Activated CD4-positive, alpha-beta T cell treated with anti-CD3 and anti-CD28 coated beads, Interleukin-2, amount 50 U/mL, for 16 hours (primary cell): ENCODE measurements at places on chromosomes 4 and X.

- DNase-seq = peak; percentile 71
Observed at GRCh38 chr4:38804654-38805295, at the start of gene TLR1. TSS of gene TLR1 (minus strand) at chr4:38804791. CDS start at chr4:38798831, 5,960 bp downstream.

- DNase-seq = peak; percentile 5
Observed at GRCh38 chr4:5051278-5052203, at the start of gene STK32B. TSS of gene STK32B (plus strand) at chr4:5051480.

DNA sequence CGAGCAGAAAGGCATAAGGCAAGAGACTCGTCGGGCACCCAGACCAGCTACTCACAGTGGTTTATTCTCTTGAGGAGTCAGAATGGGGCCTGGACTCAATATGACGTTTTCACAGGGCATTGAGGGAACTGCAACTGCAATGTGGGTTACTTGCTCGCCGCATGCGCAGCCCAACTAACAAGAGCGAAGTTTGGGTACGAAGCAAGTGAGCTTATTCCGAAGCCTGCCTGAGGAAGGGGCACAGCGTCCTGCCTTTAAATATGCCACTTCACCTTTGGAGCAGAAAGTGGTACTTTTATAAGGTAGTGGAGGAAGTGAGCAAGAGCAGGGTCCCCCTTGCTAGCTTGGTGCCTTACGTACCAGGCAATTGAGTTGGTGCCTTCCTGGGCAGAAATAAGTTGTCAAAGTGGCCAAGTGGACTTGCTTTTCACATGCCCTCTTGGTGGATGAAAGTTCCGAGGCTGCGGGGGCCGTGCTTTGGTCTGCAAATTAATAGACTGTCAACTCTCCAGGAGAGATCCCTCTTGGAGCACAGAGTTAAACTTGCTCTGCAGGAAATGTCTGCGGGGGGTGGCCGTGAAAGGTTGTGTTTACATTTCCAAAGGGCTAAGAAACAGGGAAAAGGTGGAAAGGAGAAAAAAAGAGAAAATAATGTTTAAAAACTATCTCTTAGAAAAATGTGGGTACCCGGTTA lies 480.4 kb downstream of the TRIML1 start:
- DNase-seq = no peak

DNA sequence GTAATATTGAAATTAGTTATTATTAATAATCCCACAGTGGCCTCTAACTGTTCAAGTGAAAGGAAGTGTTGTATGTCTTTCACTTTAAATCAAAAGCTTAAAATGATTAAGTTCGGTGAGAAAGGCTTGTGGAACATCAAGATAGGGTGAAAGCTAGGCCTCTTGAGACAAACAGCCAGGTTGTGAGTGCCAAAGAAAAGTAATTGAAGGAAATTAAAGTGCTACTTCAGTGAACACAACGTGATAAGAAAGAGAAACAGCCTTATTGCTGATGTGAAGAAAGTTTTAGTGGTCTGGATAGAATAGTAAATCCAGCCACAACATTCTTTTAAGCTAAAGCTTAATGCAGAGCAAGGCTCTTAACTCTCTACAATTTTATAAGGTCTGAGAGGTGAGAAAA lies 42.6 kb upstream of the IL13RA2 start:
- no peak for DNase-seq
